ENCODE measurements at places on chromosomes 1 and 21.

DNA sequence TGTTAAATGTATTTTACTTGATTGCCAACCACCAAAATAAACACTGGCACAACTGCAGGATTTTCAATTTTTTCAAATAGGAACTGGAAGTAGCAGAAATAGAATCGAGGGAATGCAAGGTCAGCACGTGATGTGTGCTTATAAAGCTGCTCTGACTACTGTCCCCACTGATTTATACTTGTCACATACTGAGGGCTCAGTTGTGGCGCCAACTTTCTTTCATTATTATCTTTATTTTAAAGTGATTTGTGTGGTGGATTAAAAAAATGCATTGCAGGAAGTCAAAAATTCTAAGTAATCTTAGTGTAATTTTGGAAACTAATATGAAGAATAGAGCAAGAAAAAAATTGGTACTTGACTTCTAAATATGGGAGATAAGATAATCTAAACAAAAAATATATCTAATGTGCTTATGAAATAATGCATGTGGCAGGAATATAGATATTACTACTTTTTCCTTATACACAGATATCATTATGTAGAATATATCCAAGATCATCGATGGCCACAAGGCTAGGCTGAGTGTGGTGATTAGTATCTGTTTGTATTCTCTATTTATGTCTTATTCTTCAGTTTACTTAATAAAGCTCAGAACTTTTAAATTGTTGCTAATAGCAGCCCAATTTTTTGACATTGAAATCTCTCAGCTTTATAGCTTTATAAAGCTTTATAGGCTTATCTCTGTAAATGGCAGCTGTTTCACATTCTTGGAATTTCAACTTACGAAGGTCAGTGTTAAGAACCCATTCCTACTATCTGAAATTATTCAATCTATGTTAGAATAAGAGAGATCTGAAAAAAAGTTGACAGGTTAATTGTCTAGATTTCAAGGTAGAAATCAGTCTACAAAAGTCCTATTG, 404.5 kb upstream of the ADAMTS5 start:
- no peak for DNase-seq

DNA sequence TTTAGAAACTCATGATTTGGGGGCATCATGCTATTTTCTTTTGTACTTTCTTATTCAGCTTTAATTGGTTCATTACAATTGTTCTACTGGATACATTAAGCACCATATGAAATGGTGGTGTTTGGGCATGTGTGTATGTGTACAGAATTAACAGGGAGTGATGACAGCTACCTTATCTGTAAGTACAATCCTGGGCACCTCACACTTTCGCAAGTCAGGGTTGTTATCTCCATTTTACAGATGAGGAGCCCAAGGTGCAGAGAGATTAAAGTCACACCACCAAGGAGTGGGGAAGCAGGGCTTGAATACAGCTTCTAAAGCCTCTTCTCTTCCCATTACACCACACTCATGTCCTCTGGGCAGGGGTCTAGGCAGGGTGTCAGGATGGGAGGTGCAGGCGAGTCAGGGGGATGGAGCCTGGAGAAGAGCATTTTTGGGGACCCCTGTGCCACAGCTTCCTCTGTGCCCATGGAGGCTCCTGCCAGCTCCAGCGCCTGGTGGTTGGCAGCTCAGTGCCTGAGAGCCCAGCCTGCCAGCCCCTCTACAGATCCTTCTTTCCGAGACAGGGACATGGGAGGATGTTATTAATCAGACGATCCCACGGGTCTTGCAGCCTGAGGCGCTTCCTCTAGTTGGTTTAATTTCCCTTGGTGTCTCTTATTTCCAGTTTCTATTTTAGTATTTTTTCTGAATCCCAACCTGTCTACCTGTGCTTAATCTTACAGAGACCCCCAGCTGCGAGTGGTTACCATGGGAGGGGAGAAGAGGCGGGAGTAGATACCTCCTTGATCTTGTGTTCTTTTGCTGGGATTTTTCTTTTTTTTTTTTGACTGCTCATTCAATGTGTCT, 126.2 kb upstream of the CD34 start:
- no peak for DNase-seq

DNA sequence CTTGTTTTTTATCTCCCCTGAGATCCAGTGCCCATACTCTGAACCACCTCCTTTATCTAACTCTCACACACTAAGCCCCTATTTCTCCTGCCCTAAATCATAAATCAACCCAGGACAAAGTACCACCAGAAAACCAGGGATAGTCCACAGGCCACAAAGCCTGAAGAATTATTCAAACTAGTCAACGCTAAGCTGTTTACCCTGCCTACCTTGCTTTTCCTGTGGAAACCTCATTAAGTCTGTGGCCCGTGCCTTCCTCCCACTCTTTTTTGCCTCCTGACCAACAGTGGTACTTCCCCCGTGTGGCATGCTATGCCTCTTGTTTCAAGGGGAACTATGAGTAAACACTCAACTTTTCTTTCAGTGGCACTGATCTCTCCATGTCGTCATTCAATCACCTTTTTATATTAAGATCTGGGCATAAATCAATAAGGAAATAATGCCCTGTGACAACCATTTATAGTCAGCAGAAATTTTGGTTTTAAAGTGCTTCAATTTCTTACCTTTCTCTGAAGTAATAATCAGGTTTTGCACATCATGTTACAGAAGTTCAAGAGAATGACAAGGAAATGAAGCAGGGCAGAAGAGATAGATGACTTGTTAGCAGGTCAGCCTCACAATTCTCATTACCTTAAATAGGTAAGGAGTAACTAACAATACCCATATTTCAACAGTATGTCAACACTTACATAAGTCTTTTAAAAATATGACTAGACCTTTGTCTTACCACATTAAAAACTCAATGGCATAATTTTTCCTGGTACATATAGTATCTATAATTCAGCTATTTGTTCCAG, 32.1 kb downstream of the EYA3 start:
- DNase-seq, result no peak

GRCh38 chr1:37400466-37401225, 73.7 kb upstream of the ZC3H12A start:
- DNase-seq, result no peak

- DNase-seq, result no peak
These were observed 235.4 kb upstream of the SNX7 start for GRCh38 chr1:98426092-98426491.

DNA sequence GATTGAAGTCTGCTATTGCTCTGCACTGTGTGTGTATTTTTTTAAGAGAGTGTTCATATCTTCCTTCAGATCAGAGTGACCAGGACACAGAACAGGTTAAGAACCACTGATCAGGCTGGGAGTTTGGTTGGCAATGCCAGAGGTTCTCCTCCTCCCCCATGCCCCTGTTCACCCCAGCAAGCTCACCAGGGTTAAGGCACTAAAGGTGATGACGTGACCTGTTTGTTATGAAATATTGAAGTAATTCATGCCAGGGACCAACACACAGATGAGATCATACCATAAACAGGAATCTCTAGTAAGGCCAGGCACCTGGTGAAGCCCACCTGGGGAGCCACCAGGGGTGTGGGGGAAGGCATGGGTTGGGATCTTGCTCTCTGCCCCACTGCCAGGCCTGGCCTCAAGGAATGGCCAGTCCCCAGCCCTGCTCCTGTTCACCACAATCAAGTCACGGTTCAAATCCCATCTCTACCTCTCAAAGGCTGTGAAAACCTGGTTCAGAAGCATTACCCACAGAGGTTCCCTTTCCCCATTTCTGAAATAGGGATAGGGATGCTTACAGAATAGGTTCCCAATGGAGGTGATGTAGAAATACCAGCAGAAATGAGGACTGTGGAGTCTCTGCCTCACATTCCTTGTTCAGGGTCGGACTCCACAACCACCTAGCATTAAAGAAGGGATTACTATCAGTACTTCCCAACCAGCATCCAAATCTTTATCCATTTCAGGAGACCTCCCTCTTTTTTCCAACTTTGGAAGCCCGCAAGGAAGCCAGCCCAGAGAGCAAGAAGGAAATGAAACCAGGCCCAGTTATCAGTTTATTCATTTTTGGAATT, 2.4 kb downstream of the ID3 start:
- no peak for DNase-seq

- DNase-seq, result no peak
These were observed at the start of gene TSTD1 for GRCh38 chr1:161038523-161039153. Gene TSTD1, minus strand, starts transcription at chr1:161038964. Its CDS starts 75 bp downstream, at chr1:161038889.

DNA sequence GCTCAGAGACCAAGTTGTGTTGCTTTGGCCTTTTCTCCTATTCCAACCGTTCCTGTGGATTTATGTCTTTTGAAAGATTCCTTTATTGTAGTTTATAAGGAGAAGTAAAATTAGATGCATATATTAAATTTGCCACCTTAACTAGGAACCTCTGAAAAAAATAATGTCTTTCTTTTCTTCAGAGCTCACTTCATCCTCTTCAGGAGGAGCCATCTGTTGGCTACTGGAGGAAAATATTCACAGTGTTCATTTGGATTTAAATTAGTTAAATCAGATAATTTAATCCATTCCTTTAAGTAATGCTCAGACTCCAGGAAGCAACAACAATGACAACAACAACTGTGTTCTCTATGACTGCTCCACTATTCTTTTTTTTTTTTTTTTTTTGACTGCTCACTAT, 164.0 kb downstream of the FASLG start:
- DNase-seq, result no peak

- no peak for DNase-seq
These were observed 12.4 kb downstream of the ATP1A2 start for GRCh38 chr1:160127865-160128523.

DNA sequence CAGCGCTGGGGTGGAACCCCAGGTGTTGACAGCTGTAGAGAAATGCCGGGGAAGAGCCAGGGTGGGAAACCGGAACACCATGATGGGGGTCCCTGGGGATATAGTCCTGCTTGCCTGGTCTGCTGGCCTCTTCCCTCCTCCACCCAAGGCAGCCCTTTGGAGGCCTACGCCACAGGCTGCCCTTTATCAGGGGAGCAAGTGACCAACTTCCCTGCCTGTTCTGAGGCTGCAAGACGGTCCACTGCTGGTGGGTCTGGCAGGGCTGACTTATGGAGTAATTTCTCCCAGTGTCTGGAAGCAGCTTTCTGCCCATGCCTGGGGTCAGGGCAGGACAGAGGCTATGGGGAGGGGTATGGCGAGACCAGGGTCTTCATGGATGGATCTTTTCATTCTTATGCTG, 50.8 kb upstream of the EDN2 start:
- no peak for DNase-seq

DNA sequence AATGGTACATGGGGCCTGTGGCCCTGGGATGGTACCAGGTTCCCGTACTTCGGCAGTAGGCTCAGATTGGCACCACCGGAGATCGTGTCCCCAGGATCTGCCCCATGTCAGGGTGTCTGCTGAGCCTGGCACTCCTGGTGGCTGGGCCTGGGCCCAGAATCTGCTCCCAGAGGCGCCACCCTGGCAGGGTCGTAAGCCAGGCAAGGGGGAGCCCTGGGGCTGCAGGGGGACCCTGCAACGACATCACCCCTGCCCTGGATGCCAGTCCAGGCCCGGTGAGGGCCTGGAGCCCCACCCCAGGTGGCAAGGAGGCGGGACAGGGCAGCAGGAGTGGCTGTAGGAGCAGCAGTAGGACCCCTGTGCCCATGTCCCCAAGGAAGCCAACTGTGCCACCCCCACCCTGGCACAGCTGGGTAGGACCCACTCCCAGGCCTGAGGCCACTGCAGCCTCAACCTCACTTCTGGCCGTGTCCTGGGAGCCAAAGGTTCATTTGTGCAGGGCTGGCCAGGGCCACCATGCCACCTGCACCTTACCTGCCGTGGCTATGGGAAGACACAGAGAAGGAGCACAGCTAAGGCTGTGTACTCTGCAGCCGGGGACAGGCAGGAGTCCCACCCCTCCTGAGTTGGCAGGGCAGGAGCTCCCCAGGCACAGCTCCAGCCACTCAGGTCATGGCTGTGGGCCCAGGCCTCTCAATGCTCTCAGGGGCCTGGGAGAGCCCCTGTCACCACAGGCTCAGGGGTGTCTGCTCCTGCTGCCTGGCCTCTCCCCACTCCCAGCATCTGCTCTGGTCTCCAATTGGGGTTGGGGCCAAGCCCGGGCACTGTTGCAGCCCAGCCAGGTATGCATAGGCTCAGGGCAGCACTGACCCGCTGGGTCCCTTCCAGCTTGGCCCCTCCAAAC, 141.7 kb downstream of the EIF4G3 start:
- no peak for DNase-seq

- no peak for DNase-seq
These were observed 871 bp downstream of the TUFT1 start for GRCh38 chr1:151540982-151541377.

GRCh38 chr1:5765997-5766913, 226.0 kb downstream of the NPHP4 start:
- DNase-seq, result no peak
